ENCODE measurements at places on chromosomes 2 and 18. TPM values are rescaled to one million over a fixed set of nuclear protein-coding genes. Genes with fewer than 3 reads are reported as not detected.

The PRKAG3 gene
- not detected for polyA plus RNA-seq

- no peaks in the 10 kb centered on the region for H3K36me3 ChIP-seq
- no peaks in the 10 kb centered on the region for H3K4me1 ChIP-seq
- DNase-seq, result no peak
- H3K4me3 ChIP-seq, result no peak overlapping the region
- H3K27ac ChIP-seq, result no peak overlapping the region
- H3K27me3 ChIP-seq, result no peaks in the 10 kb centered on the region
Observed at GRCh38 chr2:179487010-179487731, 222.5 kb upstream of the SESTD1 start.

DNA sequence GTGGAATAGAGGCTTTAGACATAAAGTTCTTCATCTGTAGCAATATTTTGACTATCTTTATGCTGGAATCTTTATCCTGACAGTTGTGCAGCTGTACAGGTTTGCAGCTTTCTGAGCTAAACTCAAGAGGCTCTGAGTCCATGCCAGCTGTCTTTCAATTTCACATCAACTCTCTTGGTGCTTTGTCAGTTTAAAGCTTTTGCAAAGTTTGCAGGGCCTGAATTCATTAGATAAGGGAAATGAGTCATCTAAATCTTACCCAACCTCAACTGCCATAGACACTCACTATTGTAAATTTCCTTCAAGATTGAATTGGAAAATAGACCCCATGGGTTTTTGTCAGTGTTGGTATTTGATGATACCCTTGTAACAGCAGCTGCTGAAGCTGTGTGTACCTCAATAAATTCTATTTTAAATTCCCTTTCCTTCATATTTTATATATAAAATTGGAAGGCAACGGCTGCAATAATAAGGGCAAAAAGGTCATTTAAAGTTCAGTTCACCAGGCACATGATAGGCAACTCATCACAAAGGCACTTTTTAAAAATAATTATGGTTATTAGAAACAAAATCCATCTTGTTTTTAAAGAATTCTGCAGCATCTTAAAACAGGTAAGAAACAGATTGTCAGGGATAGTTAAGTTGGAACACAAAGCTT, 169.9 kb upstream of the SLC39A10 start:
- H3K27ac ChIP-seq, result no peak overlapping the region
- H3K36me3 ChIP-seq, result no peaks in the 10 kb centered on the region
- H3K4me1 ChIP-seq, result no peaks in the 10 kb centered on the region
- H3K27me3 ChIP-seq, result no peaks in the 10 kb centered on the region
- DNase-seq, result no peak

DNA sequence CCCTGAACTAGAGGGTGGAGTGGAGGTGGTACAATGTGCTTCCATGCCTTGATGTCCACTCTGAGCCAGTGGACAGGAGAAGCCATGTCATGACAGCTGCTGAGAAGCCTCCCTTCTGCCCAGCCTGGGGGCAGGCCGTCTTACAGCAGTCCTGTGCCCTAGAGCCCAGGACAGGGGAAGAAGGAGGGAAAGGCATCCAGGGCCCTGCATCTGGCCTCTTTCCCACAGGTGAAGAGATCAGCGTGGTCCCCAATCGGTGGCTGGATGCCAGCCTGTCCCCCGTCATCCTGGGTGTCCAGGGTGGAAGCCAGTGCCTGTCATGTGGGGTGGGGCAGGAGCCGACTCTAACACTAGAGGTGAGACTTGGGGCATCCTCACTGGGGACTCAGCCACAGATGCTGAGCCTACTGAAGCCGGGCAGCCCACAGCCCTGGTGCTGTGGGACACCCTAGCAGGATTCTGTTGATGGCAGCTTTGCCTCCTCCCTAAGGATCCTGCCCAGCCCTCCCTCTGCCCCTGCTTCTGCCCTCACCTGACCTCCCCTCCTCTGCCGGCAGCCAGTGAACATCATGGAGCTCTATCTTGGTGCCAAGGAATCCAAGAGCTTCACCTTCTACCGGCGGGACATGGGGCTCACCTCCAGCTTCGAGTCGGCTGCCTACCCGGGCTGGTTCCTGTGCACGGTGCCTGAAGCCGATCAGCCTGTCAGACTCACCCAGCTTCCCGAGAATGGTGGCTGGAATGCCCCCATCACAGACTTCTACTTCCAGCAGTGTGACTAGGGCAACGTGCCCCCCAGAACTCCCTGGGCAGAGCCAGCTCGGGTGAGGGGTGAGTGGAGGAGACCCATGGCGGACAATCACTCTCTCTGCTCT, 3.1 kb downstream of the IL36RN start:
- no peaks in the 10 kb centered on the region for H3K4me1 ChIP-seq
- H3K36me3 ChIP-seq, result no peaks in the 10 kb centered on the region
- no peaks in the 10 kb centered on the region for H3K27me3 ChIP-seq
- H3K4me3 ChIP-seq, result no peak overlapping the region
- no peak for DNase-seq

The SERPINB11 gene
- polyA plus RNA-seq, result not detected

The ONECUT2 gene
- 0.01 TPM for polyA plus RNA-seq

The CHRNG gene
- polyA plus RNA-seq, result 0.17 TPM

DNA sequence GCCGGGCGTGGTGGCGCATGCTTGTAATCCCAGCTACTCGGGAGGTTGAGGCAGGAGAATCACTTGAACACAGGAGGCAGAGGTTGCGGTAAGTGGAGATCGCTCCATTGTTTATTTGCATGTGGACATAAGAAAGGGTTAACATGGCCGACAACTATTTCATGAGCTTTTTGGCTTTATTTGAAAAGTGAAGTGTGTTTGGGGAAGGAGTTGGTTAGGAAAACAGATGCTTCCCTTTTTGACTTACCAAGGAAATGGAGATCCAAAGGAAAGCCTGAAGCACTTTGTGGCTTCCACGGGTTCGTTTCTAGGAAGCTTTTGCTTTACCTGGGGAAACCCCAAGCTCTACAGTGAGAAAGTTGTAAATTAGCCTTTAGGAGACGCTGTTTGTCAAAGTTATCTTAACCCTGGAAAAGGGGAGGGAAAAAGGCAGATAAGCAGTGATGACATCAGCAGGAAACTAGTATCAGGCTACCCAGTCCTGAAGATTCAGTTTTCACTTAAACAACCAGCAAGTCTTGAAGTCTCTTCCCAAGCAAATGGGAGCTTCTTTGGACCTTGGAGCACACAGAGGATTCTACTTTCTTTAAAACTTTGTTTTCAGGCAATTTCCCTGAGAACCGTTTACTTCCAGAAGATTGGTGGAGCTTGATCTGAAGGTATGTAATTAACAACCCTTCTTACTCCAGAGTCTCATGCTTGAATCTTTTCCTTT, at the start of gene CASP10:
Gene CASP10 (plus strand): TSS at position 492 of the 715 bp plus-strand sequence. CDS start 2,637 bp downstream, outside the sequence.
- H3K27me3 ChIP-seq, result no peaks in the 10 kb centered on the region
- DNase-seq, result peak; percentile 77
- peak within 1 kb of the TSS; percentile 1 for H3K27ac ChIP-seq
- H3K4me1 ChIP-seq, result no peaks in the 10 kb centered on the region

DNA sequence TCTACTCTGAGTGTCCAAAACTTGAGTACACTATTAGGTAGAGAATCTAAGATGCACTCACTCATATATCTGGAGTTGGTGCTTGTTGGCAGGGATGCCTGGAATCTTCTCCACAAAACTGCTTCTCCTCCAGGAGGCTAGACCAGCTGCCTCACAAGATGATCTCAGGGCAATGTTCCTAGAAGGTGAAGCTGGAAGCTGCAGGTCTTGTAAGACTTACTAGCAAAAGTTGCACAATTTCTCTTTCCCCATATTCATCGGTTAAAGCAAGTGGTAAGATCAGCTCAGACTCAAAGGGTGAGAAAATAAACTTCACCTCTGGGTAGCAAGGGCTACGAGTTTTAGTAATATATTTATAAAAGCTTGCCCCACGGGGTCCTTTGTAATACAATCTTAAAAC, 454.4 kb upstream of the ACVR2A start:
- no peaks in the 10 kb centered on the region for H3K36me3 ChIP-seq
- no peak overlapping the region for H3K4me3 ChIP-seq
- no peaks in the 10 kb centered on the region for H3K27me3 ChIP-seq
- H3K27ac ChIP-seq, result no peak overlapping the region
- H3K4me1 ChIP-seq, result no peaks in the 10 kb centered on the region
- no peak for DNase-seq

DNA sequence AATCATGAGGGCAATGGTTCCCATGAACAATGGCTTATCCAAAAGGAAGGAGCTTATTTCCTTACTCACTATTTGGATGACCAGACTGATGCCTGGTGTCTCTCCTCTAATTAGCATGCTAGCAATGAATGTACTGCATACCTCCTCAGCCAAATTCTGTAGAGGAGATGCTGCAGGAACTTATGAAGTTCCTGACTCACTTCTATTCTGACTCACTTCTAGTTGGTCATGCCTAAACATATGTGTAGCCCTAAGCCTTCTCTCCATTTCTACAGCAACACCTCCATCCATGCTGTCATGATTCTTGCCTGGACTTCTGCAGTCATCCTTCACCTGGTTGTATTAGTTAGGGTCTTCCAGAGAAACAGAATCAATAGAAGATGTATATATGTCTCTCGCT, 59.9 kb upstream of the MRPS9 start:
- H3K27me3 ChIP-seq, result no peaks in the 10 kb centered on the region
- peaks cover 19% of the 10 kb centered on the region for H3K4me1 ChIP-seq

DNA sequence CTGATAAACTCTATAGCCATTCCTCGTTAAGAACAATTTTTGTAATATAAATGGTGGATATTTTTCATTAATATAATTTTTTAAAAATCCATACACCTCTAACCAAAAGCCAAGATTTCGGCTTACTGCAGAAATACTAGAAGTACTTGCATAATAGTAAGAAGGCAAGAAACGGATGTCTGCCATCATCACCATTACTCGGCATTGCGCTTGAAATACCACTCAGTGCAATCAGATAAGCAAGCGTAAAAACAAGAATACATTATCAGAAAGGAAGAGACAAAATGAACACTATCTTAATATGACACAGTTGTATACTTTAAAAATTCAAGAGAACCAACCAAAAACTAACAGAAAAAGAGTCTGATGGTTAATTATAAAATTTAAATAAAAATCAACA, 15.2 kb upstream of the BOLA3 start:
- peaks cover 57% of the 10 kb centered on the region for H3K36me3 ChIP-seq
- H3K27ac ChIP-seq, result no peak overlapping the region

DNA sequence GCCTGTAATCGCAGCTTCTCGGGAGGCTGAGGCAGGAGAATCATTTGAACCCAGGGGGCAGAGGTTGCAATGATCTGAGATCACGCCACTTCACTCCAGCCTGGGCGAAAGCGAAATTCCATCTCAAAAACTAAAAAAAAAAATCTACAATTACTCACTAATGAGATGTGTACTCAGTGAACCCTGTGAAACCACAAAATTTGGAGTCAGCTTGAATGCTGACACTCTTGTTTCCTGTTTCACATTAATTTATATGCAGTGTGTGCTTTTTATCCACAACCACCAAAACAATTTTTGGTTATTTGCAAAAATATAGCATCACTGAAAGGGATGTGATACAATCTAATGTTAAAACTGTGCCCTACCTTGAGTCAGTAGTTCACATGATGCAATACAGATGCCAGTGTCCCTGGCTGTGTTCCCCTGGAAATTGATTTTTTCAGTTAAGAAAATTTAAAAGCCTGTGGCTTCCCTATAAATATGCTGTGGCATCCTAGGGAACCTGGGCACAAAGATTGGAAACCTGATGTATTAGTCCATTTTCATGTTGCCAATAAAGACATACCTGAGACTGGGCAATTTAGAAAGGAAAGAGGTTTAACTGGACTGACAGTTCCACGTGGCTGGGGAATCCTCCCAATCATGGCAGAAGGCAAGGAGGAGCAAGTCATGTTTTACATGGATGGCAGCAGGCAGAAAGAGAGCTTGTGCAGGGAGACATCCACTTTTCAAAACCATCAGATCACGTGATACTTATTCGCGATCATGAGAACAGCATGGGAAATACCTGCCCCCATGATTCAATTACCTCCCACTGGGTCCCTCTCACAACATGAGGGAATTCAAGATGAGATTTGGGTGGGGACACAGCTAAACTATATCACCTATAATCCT, 337.5 kb upstream of the NT5C1B start:
- no peak overlapping the region for H3K27ac ChIP-seq
- H3K27me3 ChIP-seq, result no peaks in the 10 kb centered on the region
- no peak for DNase-seq
- no peak overlapping the region for H3K4me3 ChIP-seq
- H3K36me3 ChIP-seq, result no peaks in the 10 kb centered on the region
- H3K4me1 ChIP-seq, result no peaks in the 10 kb centered on the region

The CYP1B1 gene
- polyA plus RNA-seq, result 29.7 TPM

DNA sequence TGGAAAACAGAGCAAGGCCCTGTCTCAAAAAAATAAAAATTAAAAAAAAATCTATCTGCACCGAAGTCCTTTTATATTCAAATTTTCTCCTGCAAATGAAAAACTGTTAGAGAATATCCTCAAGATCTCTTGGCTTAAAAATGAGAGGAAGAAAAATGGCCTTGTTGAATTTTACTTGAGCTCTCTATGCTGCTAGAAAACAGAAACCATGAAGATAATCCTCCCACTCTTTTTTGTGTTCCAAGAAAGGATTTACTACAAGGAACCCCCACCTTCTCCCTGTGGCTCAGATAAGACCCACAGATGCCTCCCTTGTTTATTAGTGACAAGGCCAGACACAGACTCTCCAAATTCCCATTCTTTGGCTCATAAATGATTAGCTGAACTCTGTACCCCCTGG, 71.0 kb downstream of the SGPP2 start:
- H3K4me1 ChIP-seq, result no peaks in the 10 kb centered on the region
- no peak overlapping the region for H3K4me3 ChIP-seq
- H3K27ac ChIP-seq, result no peak overlapping the region
- no peaks in the 10 kb centered on the region for H3K27me3 ChIP-seq
- no peak for DNase-seq

DNA sequence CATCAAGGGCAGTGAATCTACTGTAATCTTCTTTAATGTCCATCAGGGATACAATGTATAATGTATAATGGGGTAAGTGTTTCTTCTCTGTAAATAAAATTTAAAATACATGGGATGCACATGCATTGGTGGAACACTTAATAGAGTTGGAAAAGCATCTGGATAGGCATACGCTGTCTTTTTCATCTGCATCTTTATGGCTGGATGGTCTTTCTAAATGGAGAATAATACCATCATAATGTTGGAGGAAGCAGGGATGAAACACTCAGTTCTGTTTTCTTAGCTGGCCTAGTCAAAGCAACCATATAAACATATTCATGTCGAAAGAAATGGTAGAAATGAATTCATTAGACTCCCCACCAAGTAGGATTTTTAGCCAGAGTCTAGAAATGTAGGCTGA, 202.8 kb downstream of the CDCA7 start:
- no peak overlapping the region for H3K4me3 ChIP-seq
- no peaks in the 10 kb centered on the region for H3K27me3 ChIP-seq
- no peak for DNase-seq
- H3K27ac ChIP-seq, result no peak overlapping the region

DNA sequence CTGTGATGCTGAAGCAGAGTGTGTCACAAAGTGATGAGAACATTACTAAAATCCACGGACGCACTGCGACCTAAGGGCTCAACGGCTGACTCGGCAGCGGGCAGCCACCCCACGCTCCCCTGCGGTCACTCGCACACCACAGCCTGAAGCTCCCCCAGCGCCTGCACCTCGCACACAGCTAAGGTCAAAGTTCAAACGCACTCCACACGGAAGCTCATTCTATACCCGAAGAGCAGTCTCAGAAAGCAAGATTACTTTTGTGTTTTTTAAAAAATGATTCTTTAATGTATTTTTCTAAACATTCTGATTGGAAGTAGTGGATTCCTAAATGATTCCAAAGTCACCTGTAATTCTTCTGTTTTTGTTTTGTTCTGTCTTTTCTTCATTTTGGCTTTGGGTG, 21.7 kb downstream of the ASPRV1 start:
- H3K4me1 ChIP-seq, result no peaks in the 10 kb centered on the region
- no peak overlapping the region for H3K4me3 ChIP-seq
- peaks cover 25% of the 10 kb centered on the region for H3K36me3 ChIP-seq
- H3K27me3 ChIP-seq, result no peaks in the 10 kb centered on the region
- H3K27ac ChIP-seq, result no peak overlapping the region

All from GM12878 (cell line).